CD8-positive, alpha-beta memory T cell (primary cell): ENCODE measurements at places on chromosomes 16 and 17.
A peak's percentile ranks its signal among the peaks of the same experiment; 100 is the strongest.

DNA sequence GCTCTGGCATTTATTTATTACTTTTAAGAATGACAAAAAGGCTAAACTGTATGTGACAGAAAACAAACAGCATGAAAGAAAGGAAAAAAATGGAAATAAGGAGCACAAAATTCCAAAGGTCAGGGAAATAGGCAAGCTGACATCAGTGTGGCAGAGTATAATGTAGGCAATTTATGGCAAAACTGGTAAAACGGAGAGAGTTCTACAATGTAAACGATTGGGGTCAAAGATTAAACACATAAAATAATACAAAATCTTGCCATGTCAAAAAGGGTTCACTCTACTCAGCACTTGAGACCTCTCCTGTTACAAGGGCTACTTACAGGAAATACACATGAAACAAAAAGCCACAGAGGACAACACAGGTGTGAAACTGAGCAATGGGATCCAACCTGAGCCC lies 47.0 kb upstream of the CDRT4 start:
- no peaks in the 10 kb centered on the region for H3K27me3 ChIP-seq
- H3K4me1 ChIP-seq, result no peaks in the 10 kb centered on the region
- no peak for DNase-seq
- H3K27ac ChIP-seq, result no peak overlapping the region

GRCh38 chr16:24810951-24811843 lies 34.6 kb upstream of the SLC5A11 start:
- H3K27ac ChIP-seq, result no peak overlapping the region
- peaks cover 74% of the 10 kb centered on the region for H3K36me3 ChIP-seq
- H3K27me3 ChIP-seq, result no peaks in the 10 kb centered on the region
- H3K4me3 ChIP-seq, result no peak overlapping the region

- H3K4me3 ChIP-seq, result no peak overlapping the region
- H3K27ac ChIP-seq, result no peak overlapping the region
- H3K27me3 ChIP-seq, result peaks cover 3% of the 10 kb centered on the region
These were observed 11.7 kb downstream of the SMPD3 start for GRCh38 chr16:68436581-68436980.

GRCh38 chr17:77720946-77721845 lies 237.3 kb upstream of the TNRC6C start:
- no peak overlapping the region for H3K27ac ChIP-seq
- no peaks in the 10 kb centered on the region for H3K27me3 ChIP-seq
- no peaks in the 10 kb centered on the region for H3K36me3 ChIP-seq
- no peaks in the 10 kb centered on the region for H3K4me1 ChIP-seq
- no peak for DNase-seq

GRCh38 chr17:39244600-39245570 lies 19.1 kb upstream of the STAC2 start:
- no peak overlapping the region for H3K4me3 ChIP-seq
- no peaks in the 10 kb centered on the region for H3K36me3 ChIP-seq
- no peak overlapping the region for H3K27ac ChIP-seq
- no peaks in the 10 kb centered on the region for H3K27me3 ChIP-seq
- peaks cover 9% of the 10 kb centered on the region for H3K4me1 ChIP-seq

GRCh38 chr17:65346166-65346565 lies 209.0 kb downstream of the RGS9 start:
- no peaks in the 10 kb centered on the region for H3K27me3 ChIP-seq
- DNase-seq, result no peak
- H3K36me3 ChIP-seq, result no peaks in the 10 kb centered on the region
- H3K27ac ChIP-seq, result no peak overlapping the region
- H3K4me1 ChIP-seq, result peaks cover 6% of the 10 kb centered on the region
- H3K4me3 ChIP-seq, result no peak overlapping the region

GRCh38 chr16:49112754-49113153 lies 168.9 kb downstream of the CBLN1 start:
- H3K4me3 ChIP-seq, result no peak overlapping the region
- H3K4me1 ChIP-seq, result no peaks in the 10 kb centered on the region
- no peak overlapping the region for H3K27ac ChIP-seq
- no peaks in the 10 kb centered on the region for H3K36me3 ChIP-seq
- no peaks in the 10 kb centered on the region for H3K27me3 ChIP-seq
- DNase-seq, result no peak

DNA sequence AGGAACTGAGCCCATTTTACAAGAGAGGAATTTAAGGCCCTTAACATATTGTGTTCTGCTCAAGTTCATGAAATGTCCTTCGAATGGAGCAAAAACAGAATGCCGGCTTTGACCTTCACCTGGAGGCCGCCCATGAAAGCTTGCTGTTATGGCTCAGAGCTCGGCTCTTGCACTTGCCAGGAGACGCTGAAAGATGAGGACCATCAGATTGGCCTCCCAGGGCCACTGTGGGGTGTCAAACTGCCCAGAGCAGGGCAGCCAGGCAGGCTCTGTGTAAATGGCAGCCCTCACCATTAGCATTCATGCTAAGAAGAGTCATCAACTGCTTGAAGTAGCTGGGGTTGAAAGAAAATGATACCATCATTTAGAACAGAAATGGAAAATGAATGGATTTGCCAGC lies 39.3 kb downstream of the IL21R start:
- H3K4me1 ChIP-seq, result peaks cover 18% of the 10 kb centered on the region
- H3K4me3 ChIP-seq, result no peak overlapping the region
- peaks cover 65% of the 10 kb centered on the region for H3K36me3 ChIP-seq
- H3K27ac ChIP-seq, result no peak overlapping the region
- DNase-seq, result no peak
- no peaks in the 10 kb centered on the region for H3K27me3 ChIP-seq

- no peak overlapping the region for H3K4me3 ChIP-seq
- H3K36me3 ChIP-seq, result no peaks in the 10 kb centered on the region
- H3K27ac ChIP-seq, result no peak overlapping the region
- DNase-seq, result no peak
These were observed 10.9 kb downstream of the LYRM9 start for GRCh38 chr17:27882162-27882840.

DNA sequence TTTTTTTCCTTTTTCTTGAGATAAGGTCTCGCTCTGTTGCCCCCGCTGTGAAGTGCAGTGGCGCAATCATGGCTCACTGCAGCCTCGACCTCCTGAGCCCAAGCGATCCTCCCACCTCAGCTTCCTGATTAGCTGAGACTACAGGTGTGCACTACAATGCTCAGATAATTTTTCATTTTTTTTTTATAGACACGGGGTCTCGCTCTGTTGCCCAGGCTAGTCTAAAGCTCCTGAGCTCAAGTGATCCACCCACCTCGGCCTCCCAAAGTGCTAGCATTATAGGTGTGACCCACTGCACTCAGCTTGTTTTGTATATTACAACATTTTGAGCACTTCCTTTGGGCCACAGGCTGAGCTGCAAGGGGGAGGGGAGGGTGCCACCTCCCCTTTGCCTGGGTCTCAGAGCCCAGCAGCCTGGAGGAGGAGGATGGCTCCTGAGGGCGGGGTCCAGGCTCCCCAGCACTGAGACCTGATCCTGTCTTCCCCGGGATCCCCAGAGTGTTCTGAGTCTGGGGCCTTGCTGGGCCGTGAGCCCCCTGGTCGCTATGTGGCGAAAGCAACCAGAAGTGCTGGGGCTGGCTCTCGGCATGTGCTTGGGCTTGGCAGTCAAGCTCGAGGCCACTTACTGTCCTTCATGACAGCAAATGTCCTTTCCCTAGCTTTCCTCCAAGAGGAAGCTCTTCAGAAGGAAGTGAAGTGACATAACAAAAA lies 8.1 kb downstream of the DEF8 start:
- no peak for DNase-seq
- H3K4me3 ChIP-seq, result no peak overlapping the region
- no peaks in the 10 kb centered on the region for H3K4me1 ChIP-seq
- H3K27ac ChIP-seq, result no peak overlapping the region
- H3K27me3 ChIP-seq, result no peaks in the 10 kb centered on the region

- no peaks in the 10 kb centered on the region for H3K4me1 ChIP-seq
- H3K27me3 ChIP-seq, result no peaks in the 10 kb centered on the region
- no peak for DNase-seq
These were observed 53.1 kb downstream of the SCNN1B start for GRCh38 chr16:23355106-23355670.

- peaks cover 14% of the 10 kb centered on the region for H3K4me1 ChIP-seq
- no peaks in the 10 kb centered on the region for H3K27me3 ChIP-seq
- no peaks in the 10 kb centered on the region for H3K36me3 ChIP-seq
- no peak for DNase-seq
These were observed 14.7 kb downstream of the LLGL2 start for GRCh38 chr17:75539967-75540729.

- no peaks in the 10 kb centered on the region for H3K27me3 ChIP-seq
- no peak for DNase-seq
- H3K27ac ChIP-seq, result no peak overlapping the region
- H3K4me3 ChIP-seq, result no peak overlapping the region
These were observed 181.6 kb downstream of the MAP2K6 start for GRCh38 chr17:69596141-69596540.

DNA sequence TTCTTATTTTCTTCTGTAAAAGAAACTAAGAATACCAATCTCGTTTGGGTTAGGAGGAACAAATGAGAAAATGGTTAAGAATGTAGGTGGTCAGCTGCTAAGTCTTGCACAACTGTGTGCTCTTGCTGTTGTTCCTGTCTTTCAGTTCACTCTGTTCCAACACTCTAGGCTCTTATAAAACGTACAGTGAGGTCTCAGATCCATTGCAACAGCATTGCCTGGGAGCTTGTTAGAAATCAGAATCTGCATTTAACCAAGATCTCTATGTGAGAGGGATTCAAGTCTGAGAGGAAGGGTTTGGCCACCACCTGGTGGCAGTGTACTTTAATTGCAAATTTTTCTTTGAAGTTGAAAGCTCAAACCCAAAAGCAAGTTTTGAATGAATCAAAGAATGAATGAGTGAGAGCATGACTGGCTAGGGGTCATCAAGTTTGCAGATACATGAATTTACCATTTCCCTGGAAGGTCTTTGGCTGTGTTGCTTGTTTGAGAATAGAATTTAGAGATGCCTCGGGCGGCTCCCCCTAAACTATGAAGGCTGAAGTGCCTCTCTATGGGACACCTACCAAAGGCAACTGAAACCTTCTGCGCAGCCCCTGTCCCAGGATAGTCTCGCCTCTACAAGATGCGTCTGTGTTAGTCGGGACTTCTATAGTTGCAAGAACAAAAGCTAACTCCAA lies 2.5 kb downstream of the ALOX15B start:
- no peak overlapping the region for H3K4me3 ChIP-seq
- no peaks in the 10 kb centered on the region for H3K4me1 ChIP-seq
- H3K36me3 ChIP-seq, result no peaks in the 10 kb centered on the region
- DNase-seq, result peak; percentile 32

DNA sequence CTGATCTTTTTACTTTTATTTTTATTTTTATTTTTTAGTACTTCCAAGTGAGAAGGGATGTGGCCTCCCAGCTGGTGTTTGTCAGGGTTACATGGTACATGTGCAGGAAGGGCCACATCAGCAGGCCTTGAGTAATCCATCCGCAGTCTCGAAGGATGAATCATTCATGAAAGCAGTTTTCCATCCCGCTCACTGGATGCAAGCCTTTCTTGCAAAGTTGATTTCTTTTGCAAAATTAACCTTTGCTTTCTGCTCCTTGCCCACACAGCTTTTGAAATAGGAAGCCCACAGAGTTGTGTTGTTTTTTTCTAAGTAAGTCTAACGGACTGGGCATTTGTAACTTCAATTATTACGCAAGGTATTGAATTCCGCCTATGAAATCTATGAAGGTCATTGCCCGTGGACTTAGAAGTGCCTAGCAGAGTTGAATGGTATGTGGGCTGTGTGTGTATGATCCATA lies 157.4 kb downstream of the PRKCA start:
- DNase-seq, result no peak
- H3K36me3 ChIP-seq, result peaks cover 5% of the 10 kb centered on the region
- no peaks in the 10 kb centered on the region for H3K27me3 ChIP-seq

DNA sequence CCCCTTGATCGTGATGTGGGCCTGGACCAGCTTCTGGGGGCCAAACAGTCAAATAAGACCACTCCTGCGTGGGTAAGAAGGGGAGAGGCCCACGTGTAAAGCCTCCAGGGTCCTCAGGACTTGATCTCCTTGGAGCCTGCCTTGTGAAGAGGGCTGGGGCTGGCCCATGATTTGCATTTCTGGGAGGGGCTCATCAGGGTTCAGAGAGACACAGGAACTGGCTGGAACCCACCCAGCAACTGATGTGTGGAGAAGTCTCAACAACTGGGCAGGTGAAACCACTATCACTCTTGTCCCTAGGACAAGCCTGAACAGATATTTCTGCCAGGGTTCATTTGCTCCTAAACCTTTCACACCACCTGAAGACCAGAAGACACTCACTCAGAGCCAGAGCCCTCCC lies 214.7 kb downstream of the ZNF423 start:
- DNase-seq, result no peak
- no peak overlapping the region for H3K4me3 ChIP-seq
- no peaks in the 10 kb centered on the region for H3K36me3 ChIP-seq
- no peak overlapping the region for H3K27ac ChIP-seq
- H3K27me3 ChIP-seq, result no peaks in the 10 kb centered on the region
- H3K4me1 ChIP-seq, result no peaks in the 10 kb centered on the region

DNA sequence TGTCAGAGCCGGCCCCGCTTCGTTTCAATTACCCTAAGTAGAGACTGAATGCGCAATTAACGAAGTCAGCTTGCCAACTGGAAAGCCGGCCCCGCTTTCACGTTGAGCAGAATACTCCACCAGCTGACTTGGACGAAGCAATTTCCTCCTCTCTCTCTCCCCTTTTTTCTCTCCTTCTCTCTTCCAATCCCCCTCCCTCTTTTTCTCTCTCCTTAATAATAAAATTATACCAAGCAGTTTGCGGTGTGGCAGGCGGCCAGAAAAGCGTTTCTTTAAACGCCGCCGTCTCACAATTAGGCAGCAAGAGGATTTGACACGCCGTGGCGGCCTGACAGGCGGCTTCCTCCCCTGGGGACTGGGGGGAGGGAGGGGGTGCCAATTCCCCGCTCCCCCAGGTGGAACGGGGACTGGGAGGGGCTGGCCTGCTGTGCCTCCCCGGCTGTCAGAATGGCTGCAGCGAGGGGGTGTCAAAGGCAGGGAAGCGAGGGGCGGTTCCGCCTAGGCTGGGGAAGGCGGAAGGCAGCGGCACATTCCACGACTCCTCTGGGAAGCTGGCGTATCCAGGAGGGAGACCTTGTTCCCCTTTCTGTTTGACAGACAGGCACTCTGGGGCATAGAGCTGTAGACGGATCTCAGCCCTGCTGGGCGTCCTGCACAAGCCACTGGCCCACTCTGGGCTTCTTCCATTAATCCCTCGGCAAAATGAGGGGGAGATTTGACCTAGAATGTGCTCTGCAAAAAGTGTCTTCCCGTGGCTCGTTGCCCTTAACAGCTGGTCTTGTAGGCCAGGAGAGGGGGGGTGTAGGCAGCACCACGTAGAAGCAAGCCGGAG lies 52.7 kb downstream of the SREBF1 start:
- H3K4me3 ChIP-seq, result peak overlapping the region; percentile 59
- H3K27me3 ChIP-seq, result no peaks in the 10 kb centered on the region
- H3K27ac ChIP-seq, result no peak overlapping the region
- H3K36me3 ChIP-seq, result no peaks in the 10 kb centered on the region

DNA sequence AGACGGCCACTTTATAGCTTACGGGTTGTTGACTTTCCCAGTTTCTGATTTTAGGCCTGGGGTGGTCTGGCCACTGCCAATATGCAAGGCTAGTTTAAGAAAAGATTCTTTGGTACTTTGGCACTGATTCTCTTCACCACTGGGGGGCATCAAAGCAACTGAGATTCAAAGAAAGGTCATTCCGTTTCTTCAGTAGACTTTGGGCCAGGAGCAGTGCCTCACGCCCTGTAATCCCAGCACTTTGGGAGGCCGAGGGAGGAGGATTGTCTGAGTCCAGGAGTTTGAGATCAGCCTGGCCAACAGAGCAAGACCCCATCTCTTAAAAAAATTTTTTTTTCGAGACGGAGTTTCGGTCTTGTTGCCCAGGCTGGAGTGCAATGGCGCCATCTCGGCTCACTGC lies 53.0 kb downstream of the RPA1 start:
- H3K4me1 ChIP-seq, result no peaks in the 10 kb centered on the region
- H3K27ac ChIP-seq, result no peak overlapping the region
